ENCODE measurements at places on chromosomes 5 and 9.

- DNase-seq, result no peak
Measured at GRCh38 chr5:61275841-61276240, 56.2 kb upstream of the ZSWIM6 start.

- no peak for DNase-seq
Measured at GRCh38 chr5:151153300-151153699, 4.3 kb downstream of the ANXA6 start.

DNA sequence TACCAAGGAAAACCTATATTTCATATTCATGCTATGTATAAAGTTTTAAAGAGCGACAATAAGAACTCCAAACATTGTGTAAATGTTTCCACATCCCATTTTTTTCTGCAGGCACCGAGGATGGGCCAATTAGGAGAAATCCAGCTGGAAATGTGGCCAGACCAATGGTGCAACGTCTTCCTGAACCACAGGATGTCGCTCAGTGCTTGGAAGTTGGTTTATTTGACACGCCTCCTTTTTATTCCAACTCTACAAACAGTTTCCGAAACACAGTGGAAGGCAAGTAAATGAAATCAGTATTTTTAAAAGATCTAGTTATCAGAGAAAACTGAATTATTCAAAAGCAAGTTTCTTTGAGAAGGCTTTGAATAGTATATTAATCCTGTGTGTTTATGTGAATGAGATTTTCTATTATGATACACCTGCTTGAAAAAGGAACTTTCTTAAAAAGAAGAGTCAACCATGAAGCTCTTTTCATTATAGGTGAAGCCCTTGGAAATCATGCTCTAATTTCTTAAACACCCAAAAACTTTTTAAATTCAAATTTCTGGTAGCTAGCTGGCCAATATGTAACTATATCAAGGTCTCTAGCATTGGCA lies 9.1 kb downstream of the TYRP1 start:
- no peak for DNase-seq

DNA sequence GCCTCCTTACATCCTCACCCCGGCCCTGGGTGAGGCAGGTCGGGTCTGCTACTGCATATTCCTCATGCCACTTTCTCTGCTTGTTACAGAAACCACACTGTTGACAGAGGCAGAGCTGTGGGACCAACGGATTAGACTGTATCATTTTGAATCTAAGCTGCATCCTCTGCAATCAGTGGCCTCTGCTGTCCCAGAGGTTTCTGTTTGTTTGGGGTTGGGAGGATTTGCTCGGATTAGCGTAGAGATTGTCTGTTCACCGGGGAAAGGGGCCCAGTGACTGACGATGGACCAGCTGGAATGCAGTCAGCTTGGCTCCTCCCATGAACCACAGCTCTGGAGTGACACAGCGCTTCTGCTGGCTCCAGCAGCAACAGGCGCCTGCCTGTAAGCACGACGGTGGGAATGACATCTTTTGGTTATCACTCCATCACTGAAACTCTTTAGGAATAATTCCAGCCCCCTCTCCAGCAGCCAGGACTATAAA lies 37.3 kb upstream of the ADRA1B start:
- no peak for DNase-seq

GRCh38 chr9:132055756-132056155 lies 23.9 kb downstream of the MED27 start:
- DNase-seq, result no peak

- DNase-seq, result no peak
Measured at GRCh38 chr9:91162311-91162710, 199.4 kb downstream of the AUH start.

DNA sequence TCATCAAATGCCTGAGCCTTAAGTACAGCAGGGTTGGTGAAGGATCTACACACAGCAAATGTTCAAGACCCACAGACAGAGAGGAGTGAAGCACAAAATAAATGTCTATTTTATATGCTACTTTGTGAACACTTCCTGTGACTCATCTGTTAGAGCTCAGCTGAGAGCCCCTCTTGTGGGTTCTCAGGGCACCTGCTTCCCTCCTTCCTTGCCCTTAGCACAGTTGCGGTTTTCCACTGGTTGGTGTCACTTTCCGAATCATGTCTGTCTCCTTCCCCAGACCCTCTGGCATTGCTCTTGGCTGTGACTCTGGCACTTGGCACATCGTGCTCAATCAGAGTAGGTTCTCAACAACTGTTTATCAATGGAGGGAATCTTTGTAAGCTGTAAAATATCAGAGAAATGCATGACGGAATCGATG lies 128.5 kb upstream of the STC2 start:
- no peak for DNase-seq

- DNase-seq, result no peak
Measured at GRCh38 chr9:75953218-75953617, 62.7 kb downstream of the PCSK5 start.

DNA sequence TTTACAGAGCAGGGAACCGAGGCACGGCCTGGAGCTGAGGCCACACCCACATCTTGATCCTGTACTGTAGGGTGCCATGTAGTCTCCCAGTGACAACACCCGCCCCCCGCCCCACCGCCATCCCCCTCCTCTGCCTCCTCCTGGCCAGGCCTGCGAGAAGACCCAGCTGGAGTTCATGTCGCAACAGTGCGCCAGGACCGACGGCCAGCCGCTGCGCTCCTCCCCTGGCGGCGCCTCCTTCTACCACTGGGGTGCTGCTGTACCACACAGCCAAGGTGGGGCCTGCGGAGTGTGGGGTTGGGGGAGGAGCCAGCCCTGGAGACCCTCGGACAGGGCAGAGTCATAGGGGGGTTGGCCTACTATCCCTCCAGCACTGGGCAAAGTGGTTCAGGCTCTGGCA lies 14.5 kb downstream of the ADAMTS13 start:
- DNase-seq, result no peak

- DNase-seq, result no peak
Measured at GRCh38 chr9:34869390-34869789, 88.7 kb upstream of the PHF24 start.

- no peak for DNase-seq
Measured at GRCh38 chr9:123678878-123679329, 251.0 kb downstream of the DENND1A start.

DNA sequence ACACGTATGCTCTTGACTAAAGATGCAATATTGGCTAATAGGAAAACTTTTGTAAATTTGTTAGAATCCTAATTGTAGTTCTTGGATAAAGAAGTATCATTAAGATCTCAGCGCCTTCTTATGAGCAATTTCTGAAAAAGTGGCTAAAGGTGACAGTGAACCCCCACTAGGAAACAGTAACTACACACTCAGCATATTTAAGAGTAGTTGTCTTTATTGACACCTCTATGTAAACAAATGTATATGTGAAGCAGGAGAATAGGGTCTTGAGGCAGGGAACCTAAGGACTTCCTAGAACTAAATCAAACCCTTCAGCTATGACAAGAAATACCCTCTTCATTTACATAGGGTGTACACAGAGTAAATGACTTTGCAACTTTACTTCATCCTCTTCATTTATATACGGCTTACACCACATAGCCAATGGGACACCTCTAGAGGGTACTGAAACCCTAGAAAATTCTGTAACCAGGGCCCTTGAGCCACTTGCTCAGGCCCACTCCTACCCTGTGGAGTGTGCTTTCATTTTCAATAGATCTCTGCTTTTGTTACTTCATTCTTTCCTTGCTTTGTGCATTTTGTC lies 2.8 kb downstream of the NIPSNAP3A start:
- no peak for DNase-seq

- DNase-seq, result no peak
Measured at GRCh38 chr5:18546591-18546990, 912.3 kb downstream of the TAF11L14 start.
